ENCODE measurements at places on chromosomes 1 and 21. TPM values are rescaled to one million over a fixed set of nuclear protein-coding genes. Genes with fewer than 3 reads are reported as not detected.

PLCH2 gene
- 0.13 TPM for total RNA-seq

ILDR2 gene
- not detected for total RNA-seq

MIXL1 gene
- 0.39 TPM for total RNA-seq

PTCH2 gene
- total RNA-seq: 2.3 TPM

TFF3 gene
- total RNA-seq: not detected

KANK4 gene
- 0.24 TPM for total RNA-seq

RABGGTB gene
- 140 TPM for total RNA-seq

RIMS3 gene
- 9.9 TPM for total RNA-seq

DNA sequence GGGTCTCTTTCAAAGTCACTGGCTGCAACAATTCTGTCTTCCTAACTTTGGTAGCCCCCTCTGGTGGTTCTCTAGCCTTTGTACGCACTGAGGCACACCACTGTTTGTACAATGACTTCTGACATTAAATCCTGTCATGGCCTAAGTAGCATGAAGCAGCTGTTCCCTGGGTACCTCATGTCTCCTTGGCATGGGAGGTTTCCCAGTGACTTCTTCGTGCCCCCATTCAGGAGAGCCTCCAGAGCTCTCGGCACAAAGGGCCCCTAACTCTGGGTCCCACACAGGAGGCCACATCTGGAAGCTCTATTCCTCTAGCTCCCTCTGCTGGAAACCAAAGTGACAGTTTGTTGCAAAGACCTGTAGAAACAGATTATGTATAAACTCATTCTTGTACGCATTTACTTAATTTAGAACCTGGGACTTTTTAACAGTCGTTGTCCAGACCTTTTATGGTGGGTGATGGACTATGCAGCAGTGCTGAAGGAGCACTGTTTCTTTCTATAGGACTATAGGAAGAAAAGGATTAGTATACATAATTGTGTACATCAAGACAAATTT, 13.4 kb downstream of the SWT1 start:
- H3K4me1 ChIP-seq: no peaks in the 10 kb centered on the region
- H3K4me3 ChIP-seq: peak overlapping the region; percentile 7
- H3K36me3 ChIP-seq: no peaks in the 10 kb centered on the region
- H3K27ac ChIP-seq: no peak overlapping the region
- no peaks in the 10 kb centered on the region for H3K27me3 ChIP-seq
- DNase-seq: peak; percentile 88

DNA sequence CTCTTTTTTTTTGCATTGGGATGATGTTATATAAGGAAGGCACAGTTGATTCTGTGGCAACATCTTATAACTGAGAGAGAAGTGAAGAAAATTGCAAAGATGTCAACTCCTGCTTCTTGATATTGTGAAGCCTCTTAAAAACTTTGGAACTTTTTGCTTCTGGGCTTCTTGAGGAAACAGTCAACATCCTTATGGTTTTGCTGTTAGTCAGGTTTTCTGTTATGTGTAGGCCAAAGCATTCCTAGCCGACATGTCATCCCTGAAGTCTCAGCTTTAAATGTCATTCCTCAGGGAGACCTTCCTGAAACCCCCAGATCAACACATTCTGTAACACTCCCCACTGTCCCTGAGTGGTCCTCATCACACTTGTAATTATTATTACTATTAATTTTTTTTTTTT, 12.6 kb downstream of the FALEC start:
- H3K36me3 ChIP-seq: no peaks in the 10 kb centered on the region
- DNase-seq: no peak
- no peak overlapping the region for H3K4me3 ChIP-seq
- H3K4me1 ChIP-seq: no peaks in the 10 kb centered on the region

GRCh38 chr1:226461087-226461486, 53.2 kb upstream of the PARP1 start:
- DNase-seq: no peak
- H3K4me1 ChIP-seq: peaks cover 4% of the 10 kb centered on the region
- H3K4me3 ChIP-seq: no peak overlapping the region
- no peak overlapping the region for H3K27ac ChIP-seq

DNA sequence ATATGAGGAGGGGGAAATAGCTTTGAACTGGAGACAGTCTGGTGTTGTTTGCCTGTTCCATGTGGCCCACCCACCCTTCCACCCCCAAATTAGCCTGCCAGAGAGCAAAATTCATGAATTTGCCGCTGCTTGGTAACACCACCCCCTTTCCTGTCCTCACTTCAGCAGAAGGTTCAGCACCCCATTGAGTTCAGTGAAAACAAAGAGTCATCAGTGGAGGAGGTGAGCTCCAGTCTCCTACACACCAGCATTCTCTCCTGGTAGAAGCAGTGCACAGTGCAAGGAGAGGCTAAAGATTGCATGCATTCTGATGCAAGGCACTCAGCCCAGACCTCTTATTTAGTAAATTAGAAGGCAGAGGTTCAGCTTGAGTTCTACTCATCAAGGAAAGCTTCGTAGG, 99.7 kb upstream of the DYNLT5 start:
- H3K4me1 ChIP-seq: no peaks in the 10 kb centered on the region
- no peaks in the 10 kb centered on the region for H3K27me3 ChIP-seq
- H3K36me3 ChIP-seq: no peaks in the 10 kb centered on the region

- H3K27ac ChIP-seq: no peak overlapping the region
- DNase-seq: peak; percentile 66
- H3K36me3 ChIP-seq: no peaks in the 10 kb centered on the region
- H3K4me3 ChIP-seq: no peak overlapping the region
- H3K27me3 ChIP-seq: no peaks in the 10 kb centered on the region
Observed at GRCh38 chr1:14915356-14916054, 238.0 kb upstream of the TMEM51 start.

DNA sequence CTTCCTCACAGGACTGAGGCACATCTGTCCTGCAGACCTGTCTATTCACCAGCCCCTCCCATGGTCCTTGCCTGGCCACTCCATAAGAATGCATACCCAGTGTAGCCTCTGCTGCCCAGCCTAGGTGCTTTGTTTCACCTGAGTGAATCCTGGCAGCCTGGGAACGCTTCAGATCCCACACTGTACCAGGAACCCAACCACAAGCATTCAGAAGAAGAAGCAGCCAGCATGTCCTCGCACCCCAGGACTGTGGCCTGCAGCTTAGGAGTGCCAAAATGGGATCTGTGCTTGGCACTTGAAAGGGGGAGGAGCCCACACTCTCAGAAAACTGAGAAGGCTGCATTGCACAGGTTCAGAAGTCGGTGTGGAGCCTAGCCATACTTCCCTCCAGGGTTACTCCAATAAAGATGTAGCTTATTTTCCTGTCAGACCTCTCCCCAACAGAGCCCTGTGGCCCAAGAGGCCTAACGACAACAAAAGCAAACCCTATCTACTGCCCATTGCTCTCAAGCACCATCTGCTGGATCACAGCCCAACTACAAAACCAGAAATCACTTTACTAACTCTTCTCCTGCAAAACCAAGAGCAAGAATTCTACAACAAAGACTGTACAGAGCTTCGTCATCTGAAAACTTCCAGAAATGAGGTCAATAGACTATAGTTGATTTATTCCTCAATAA, 923.1 kb upstream of the NEGR1 start:
- no peak overlapping the region for H3K4me3 ChIP-seq
- peak; percentile 40 for DNase-seq
- H3K36me3 ChIP-seq: no peaks in the 10 kb centered on the region
- H3K4me1 ChIP-seq: no peaks in the 10 kb centered on the region
- H3K27me3 ChIP-seq: no peaks in the 10 kb centered on the region

DNA sequence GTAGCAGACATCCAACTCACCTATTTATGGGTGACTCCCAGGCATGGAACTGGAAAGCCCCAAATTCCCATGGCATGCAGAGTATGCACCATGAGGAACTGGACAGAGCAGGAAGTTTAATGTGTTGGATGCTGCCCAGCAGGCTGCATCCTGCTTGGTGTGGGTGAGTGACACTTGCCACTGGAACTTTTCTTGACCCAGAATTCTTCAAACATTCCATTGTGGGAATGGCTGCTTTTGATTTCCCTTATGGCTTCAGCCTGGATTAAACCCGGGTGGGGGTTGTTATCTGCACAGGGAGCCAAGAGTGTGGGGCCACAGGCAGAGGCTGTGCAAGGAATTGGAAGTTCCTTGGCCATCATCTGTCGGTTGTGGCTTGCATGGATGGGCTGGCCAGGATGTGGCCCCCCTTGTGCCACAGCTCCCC, 26.9 kb upstream of the BACE2 start:
- no peaks in the 10 kb centered on the region for H3K4me1 ChIP-seq
- H3K27me3 ChIP-seq: no peaks in the 10 kb centered on the region
- H3K36me3 ChIP-seq: no peaks in the 10 kb centered on the region
- no peak overlapping the region for H3K27ac ChIP-seq

- no peaks in the 10 kb centered on the region for H3K27me3 ChIP-seq
- no peaks in the 10 kb centered on the region for H3K36me3 ChIP-seq
- H3K4me3 ChIP-seq: peak overlapping the region; percentile 54
- DNase-seq: no peak
- peaks cover 10% of the 10 kb centered on the region for H3K4me1 ChIP-seq
Observed at GRCh38 chr1:150549496-150550221, 451 bp downstream of the ADAMTSL4 start.
